ENCODE measurements at places on chromosomes 7 and 10.

GRCh38 chr10:32104622-32105509, 48.6 kb upstream of the KIF5B start:
- DNase-seq: no peak

DNA sequence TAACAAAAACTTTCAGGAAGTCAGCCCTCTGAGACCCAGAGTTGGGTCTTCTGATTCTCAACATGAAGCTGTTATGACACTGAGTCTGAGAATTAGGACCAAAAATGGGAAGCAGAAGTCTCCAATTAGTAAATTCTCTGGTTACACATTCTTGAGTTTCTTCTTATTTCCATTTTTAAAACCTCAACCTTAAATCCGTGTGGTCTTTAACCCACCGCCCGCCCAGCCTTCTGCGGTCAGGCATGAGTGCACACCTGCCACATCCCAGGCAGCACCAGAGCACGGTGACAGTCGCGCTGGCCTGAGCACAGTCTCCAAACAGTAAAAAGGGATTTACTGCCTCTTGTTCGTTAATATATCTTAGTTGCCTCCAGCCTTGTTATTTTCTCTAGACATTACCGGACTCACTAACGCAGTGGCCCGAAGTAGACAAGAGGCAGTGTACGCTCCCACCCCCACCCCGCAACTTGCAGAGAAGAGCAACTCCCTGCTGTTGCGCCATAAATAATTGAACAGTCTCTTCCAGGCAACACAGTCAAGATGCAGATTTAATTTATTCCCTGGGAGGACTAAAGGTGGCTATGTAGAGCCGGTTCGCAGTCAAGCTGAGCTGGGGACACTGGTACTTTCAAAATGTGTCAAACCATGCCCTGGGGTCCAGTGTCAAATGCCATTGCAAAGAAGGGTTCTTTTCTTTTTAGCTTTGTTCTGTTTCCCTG, 147.0 kb upstream of the CELF2 start:
- DNase-seq: no peak

GRCh38 chr7:143418681-143419458, 10.2 kb upstream of the EPHA1 start:
- DNase-seq: no peak

DNA sequence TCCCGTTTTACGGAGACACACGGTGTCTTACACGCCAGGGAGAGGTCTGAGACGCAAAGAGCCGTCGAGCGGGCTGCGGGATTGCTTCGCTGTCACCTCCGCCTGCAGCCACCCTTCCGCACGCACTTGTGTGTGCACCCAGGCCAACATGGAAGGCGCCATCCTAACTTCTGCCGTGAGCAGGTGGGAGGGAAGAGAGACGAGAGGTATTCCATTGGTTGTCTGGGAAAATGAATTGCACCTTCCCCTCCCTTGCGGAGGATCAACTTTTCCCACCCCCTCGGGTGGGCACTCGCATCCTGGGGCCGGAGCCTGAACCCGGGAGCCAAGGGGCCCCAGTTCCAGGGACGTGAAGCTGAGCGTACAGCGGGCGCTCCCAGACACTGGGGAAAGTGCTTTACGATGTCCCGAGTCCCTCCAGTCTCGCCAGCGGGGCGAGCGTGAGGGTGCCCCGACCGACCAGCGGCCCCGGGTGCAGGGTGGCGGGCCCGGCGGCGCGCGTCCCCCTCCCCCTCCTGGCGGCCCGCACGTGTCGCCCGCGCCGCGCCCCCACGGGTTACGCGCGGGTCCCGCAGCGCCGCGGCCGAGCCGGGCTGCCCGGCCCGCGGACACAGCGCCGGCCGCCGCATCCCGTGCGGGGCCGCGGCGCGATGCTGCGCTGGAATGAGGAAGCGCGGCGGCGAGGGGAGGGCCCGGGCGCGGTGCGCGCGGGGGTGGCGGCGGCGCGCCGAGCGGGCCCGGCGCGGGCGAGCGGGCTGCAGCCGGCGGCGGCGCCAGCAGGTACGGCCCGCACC, 984 bp upstream of the IKZF1 start:
- no peak for DNase-seq

DNA sequence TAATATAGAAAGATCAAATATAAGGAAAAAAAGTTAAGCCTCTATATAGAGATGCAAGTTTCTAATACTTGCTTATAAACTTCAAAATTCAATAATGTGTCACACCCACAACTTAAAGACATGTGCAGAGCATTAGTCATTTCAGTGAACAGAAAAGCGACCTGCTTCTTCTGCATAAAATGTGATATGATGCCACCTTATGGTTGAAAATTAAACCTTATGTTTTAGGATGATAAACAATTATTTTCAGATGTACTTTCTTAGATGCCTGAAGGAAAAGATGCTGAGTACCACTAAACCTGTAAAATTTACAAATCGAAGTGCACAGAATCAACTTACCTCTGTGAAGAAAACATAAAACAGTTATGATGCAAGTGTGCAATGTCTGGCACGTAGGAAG, 96.0 kb downstream of the MTERF1 start:
- no peak for DNase-seq

DNA sequence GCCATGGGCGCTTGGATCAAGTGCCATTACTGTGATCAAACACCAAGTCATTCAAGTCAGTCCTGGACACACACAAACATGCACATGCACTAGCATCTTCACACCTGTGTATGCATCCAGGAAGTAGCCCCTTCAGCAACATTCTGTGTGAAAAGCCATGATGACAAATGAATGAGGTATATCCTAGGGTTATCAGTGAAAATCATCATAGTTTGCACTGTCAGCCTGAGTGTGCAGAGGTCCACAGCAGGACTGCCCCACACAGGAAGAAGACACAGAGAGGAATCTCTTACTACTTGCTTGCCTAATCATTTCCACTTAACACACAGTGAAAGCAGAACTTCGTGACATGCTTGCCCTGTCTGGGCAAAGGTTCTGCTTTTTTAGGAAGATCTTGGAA, 184.0 kb upstream of the ADO start:
- no peak for DNase-seq

DNA sequence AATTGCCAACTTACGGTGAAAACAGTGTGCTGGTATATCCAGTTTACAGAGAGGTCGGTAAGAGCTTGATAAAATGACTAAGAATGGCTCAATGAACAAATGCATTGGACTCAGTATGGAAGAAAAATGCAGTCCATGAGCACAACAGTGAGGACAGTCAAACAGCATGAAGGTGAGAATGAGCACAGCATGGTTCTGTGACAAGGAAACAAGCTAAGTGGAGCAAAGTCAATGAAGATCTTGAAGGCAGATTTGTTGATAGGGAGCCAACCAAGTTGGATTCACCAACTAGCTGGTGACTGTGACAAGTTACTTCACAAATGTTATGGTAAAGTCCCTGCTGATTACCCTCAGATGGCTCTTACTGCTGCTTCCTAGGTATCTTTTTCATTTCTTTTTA, 75.9 kb downstream of the SHOC2 start:
- no peak for DNase-seq

GRCh38 chr10:76112826-76113150, 681.4 kb downstream of the LRMDA start:
- DNase-seq: no peak

DNA sequence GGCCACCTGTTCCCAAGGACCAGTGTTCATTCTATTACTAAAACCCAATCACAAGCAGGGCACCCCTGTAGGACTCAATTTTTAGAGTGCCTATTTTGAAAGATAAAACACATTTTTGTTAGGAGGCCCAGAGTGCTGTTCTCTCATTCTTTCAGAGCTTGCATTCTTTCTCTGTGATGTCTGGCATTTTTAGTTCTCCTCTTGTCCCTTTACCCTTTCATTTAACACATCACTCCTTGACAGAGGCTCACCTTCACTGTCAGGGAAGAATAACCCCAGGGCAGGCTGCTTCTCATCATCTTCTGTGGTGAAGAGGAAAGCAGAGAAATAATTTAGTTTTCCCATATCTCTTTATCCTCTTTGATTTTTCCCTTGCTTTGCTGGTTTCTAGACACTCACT, 73.9 kb downstream of the CHRM2 start:
- no peak for DNase-seq

DNA sequence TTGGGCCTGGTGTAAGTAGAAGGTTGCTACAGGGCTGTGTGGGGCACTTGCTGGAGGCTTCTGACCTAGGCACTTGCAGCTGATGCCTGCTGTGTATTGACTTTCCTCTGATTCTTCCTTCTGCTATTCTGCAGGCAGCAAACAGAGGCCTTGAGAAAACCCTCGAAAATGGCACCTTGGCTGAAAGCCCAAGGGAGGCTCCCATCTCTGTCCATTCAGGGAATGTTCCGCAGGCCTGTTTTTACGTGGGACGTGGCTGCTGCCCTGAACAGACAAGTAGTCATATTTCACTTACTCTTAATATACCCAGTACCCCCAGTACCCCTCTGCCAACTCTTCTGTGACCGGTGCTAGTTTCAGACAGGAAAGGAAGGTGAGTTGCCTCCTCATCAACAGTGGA, 664.7 kb downstream of the INHBA start:
- no peak for DNase-seq

- DNase-seq: no peak
Measured at GRCh38 chr7:107173691-107174406, 5.0 kb downstream of the HBP1 start.
